Activated T-cell treated with anti-CD3 and anti-CD28 coated beads for 4 hours (primary cell): ENCODE measurements at places on chromosomes 1 and 21.

- no peak for DNase-seq
Observed at GRCh38 chr1:192573499-192573898, 2.1 kb upstream of the RGS1 start.

- no peak for DNase-seq
Observed at GRCh38 chr1:58548371-58548770, 1.8 kb upstream of the OMA1 start.

GRCh38 chr1:235725434-235725833, 75.8 kb upstream of the GNG4 start:
- DNase-seq = no peak

DNA sequence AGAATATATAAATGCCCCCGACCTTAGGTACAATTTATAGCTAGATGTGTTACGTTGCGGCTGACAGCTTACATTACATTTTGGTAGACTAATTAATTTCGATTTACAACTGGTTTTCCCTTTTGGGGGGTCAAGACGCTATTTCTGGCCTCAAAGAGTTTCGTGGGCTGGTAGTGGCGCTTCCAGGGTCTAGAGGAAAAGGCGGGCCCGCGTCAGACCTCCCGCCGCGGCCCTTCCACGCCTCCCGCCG, 391 bp downstream of the IFT25 start:
- no peak for DNase-seq

- no peak for DNase-seq
Observed at GRCh38 chr21:26061437-26061836, 109.1 kb downstream of the APP start.

GRCh38 chr21:46092811-46093667, 4.9 kb upstream of the COL6A2 start:
- DNase-seq = no peak

DNA sequence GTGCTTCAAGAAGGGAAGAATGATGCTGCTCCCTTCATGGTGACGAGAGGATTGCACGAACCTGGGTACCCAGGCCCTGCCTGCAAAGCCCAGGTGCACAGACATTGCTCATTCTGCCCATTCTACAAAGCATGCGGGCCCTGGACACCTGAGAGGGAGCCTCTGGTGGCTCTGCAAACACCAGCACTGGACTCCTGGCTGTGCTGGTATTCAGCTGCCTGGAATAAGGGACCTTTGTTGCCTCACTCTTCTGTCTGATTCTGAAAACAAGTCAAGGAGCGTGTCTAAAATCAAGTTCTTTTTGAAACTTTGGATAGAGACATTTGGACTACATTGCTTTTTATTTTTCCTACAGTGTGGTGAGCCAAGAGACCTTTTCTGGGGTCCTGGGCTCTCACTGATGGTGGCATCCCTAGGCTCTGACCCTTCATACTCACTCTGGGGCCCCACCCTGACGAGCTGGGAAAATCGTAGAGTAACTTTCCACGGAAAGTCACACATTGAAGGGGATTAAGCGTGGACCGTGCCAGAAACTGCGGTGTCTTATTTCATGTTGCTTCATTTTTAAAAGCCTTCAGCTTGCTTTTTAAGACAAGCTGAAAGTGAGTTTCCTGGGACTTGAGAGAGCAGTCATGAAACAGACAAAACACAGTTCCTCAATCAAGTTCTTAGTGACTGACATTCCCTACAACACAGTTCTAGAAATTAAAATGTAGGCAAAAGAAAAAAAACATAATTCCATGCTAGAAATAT, 24.0 kb downstream of the ABCA4 start:
- DNase-seq = no peak

DNA sequence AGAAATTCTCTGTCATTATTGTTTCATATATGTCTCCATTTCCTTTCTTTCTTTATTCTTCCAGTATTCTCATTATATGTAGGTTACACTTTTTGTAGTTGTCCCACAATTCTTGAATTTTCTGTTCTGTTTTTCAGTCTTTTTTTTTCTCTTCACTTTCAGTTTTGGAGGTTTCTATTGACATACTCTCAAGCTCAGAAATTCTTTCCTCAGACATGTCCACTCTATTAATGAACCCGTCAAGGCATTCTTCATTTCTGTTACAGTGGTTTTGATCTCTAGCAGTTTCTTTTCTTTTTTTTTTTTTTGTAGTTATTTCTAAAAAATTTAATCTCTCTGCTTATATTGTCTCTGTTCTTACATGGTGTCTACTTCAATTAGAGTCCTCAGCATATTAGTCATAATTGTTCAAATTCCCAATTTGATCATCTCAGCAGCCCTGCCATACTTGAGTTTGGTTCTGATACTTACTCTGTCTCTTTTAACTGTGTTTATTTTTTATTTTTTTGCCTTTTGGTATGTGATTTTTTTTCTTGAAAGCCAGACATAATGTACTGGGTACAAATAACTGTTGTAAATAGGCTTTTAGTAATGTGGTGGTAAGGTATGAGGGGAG, 49.5 kb upstream of the KCNK2 start:
- DNase-seq = no peak

DNA sequence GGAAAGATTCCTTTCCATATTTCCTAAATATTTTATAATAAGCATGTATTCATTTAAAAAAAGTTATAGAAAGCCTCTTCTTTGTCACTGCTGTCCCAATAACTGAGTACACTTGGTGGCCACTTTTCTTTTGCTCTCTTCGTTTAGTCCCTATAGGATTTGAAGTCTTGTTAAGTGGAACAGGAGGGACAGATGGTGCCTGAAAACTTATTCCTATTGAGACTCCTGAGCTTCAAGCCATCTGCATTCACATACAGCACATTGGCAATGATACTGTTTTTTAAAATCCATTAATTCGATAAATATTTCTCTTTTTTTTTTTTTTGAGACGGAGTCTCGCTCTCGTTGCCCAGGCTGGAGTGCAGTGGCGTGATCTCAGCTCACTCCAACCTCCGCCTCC, 2.0 kb upstream of the ZBTB40 start:
- DNase-seq = no peak
